ENCODE measurements at places on chromosomes 1 and 21. TPM values are rescaled to one million over a fixed set of nuclear protein-coding genes. Genes with fewer than 3 reads are reported as not detected.

DNA sequence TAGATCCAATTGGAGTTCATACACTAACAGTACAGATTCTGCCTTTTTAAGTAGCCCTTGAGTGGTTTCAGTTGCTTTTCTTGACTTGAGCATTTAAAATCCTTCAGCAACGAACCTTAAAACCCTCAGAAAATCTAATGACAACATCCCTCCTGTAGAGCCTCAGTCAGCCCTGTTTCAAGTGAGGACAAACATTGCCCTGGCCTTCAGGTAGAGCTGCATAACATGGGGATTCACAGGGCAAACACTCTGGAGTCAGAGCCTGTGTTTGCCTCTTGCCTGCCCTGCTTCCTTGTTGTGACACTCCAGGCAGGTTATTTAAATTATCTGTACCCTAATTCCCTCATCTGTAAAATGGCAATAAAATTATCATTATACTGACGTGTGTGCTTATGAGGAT is 96.1 kb upstream of the KCNA3 start:
- no peak for DNase-seq

- no peak for DNase-seq
Measured at GRCh38 chr1:8118031-8118451, 91.9 kb upstream of the ERRFI1 start.

DNA sequence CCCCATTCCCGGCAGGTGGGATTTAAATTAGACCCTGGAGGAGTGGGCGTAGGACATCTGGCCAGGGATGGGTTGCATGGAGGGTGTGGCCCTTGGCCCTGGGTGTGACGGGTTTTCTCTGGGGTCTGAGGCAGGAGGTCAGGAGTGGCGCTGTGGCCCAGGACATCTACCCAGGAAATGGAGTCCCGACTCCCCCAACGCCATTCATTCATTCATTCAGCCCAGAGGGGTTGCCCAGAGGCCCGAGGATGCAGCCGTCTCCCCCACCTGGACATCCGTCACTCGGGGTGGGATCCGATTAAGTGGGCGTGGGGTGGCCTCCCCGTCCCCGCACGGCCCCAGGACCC is 663 bp downstream of the ATP13A2 start:
- DNase-seq = no peak

DNA sequence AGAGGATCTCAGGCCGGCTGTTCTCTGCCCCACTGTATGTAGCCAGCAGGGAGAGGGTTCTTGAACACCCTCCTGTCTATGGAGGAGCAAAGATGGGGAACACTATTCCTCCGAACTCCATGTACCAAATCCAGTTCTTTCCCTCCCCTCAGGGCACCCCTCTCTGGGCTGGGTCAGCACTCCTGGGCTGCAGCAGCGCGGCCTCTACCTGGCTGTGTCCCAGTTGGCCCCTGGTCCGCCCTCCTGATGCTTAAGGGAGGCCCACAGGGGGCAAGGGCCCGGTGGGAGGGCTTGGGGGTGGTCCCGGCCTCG is 471 bp upstream of the ADPRS start:
- DNase-seq = no peak

DNA sequence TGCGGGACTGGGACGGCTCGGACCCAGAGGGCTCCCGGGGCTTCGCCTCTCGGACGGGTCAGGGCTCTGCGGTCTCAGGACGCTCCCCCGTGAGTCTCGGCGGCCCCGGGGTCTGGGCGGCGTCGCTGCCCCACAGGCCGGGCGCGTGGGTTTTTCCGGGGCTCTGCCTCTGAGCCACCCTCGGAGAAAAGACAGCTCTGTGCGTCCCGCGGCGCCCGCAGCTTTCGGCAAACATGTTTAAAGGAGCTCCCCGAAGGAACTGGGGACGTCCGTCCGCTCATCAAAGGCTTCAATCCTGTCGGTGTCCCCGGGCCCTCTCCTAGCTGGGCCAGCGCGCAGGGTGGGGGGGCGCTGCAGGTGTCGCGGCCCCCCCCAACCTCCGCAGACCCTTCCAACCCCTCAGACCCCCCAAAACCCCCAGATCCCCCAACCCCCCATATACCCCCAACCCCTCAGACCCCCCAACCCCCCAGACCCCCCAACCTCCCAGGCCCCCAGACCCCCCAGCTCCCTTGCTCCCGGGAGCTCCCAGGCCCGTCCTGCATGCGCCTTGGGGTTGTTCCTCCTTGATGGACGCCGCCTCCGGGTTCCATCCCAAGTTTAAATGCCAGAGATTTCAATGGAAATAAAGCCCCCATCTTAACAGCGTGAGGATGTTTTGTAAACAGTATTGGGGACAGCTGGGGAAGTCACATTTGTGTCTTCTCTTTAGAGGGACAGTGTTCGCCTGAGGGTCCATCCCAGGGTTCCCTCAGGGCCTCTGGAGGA is 996 bp upstream of the C1orf159 start:
- DNase-seq = peak; percentile 66

- DNase-seq = no peak
Measured at GRCh38 chr1:41620365-41621169, 136.1 kb upstream of the EDN2 start.

The TTC39A gene
- 6.3 TPM for total RNA-seq

The CFAP410 gene
- total RNA-seq = 10.5 TPM

The TAF12 gene
- total RNA-seq = 24.9 TPM
